NCI-H2107 (cell line): ENCODE measurements at places on chromosomes 11 and 22.

- DNase-seq = no peak
Observed at GRCh38 chr11:111916768-111917167, 1.9 kb upstream of the C11orf52 start.

DNA sequence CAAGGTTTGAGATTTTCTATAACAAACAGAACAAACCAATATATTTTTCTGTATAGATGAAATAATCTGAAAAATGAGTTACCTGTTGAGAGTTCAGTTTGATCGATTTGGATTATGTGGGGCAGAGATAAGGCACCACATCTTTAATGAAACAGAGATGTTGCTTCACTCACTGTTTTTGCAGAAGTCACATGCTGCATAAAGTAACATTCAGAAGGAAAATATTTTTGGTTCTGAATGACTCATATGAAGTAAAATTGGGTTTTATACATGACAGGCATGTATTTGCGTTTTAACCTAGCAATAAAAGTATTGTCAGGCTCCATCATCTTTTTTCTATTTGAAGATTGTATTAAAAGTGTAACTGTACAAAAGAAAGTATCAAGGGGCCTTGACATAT lies 77.8 kb downstream of the BBOX1 start:
- DNase-seq = no peak

GRCh38 chr22:18968011-18968749 lies 32.1 kb upstream of the PRODH start:
- no peak for DNase-seq

DNA sequence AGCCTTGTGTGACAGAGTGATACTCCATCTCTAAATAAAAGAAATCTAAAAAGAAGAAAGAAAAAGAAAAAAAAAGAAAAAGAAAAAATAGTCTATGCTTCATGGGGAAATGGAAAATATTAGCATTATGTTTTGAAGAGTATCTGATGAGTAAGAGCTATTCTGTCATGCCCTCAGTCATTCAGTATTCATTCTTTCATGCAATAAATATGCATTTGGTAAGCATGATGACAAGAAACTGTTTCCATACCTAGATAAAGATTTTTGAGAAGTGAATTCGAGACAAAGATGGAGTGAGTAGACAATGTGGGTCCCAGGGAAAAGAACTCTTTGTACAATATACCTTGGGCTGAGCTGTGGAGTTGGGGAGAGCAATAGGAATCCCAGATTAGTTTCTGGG lies 6.2 kb upstream of the IFTAP start:
- no peak for DNase-seq

- no peak for DNase-seq
Observed at GRCh38 chr22:17370766-17371432, 1.6 kb downstream of the CECR2 start.

- no peak for DNase-seq
Observed at GRCh38 chr11:34915136-34916014, 804 bp downstream of the APIP start.

DNA sequence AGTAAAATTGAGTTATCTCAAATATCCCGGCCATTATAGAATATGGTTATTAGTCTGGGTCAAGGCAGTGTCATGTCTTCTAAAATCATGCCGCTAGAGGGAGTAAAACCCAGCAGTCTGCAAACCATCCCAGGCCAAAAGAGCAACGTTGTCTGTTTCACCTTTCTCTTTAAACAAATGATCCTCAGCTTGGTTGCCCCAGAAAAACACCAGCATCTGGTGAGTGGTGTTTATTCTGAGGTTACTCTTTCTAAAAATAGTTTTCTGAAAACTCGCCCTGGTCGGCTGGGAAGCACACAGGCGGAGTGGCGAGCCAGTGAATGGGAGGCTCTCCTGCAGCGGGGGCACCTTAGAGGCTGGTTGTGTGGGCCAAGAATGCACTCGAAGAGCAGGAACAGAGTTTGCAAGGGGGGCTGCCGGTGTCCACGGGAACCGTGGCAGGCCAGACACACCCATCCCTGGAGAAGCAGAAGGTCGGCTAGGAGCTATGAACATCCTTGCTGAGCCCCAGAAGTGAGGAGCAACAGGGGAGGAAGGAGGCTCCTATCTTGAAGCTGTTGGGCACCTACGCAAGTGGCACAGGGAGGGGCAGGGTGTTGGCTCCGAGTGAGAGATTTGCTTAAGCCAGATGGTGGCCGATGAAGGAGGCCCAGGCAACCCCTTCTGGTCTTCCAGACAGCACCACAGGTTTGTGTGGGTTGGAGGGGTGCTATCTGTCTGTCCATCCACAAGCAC lies 297.1 kb downstream of the ETS1 start:
- peak; percentile 13 for DNase-seq

DNA sequence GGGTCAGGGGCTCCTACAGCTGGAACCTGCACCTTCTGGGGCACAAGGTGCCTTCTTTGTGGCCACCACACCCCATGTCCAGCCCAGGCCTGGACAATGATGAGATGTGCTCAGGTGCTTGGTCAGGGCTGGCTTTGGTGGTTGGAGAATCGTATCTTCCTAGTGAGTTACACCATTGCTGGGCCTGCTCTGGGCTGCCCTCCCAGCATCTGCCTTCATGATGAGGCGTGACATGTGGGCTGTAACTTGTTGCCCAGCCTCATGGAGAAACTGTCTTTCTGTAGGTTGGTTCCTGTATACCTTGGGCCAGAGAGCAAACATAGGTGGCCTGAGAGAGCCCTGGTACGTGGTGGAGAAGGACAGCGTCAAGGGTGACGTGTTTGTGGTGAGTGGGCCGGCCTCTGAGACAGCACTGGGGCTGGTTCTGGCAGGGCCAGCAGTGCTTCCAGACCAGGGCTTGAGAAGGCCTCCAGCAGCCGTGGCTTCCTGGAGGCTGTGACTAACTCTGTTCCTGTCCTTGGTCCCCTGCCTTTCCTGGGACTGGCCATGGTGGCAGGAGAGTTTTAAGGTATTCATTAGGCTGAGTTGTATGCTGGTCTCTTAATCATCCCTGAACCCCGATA lies 18.1 kb downstream of the TRMU start:
- no peak for DNase-seq

GRCh38 chr11:27518518-27518917 lies 11.9 kb upstream of the LIN7C start:
- DNase-seq = no peak

DNA sequence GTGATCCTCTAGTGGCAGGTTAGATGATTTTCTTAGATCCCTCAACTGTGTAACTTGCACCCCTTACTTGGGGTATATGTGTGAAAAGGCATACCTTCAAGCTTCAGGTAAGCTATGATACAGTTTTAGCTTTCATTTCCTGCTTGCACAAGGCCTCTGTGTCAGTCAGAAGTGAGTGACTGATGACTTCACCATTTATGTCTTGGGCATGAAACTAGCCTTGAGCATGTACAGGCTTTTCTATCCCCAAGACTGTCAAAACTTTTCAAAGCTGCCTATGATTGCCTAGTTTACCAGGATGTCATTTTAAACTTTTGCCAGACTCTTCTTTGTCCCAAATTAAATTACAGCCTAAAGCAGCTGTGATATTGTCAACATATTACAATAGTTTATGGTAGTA lies 286.1 kb upstream of the CNTN5 start:
- no peak for DNase-seq

- DNase-seq = no peak
Observed at GRCh38 chr11:102225689-102226568, 91.4 kb upstream of the BIRC3 start.

DNA sequence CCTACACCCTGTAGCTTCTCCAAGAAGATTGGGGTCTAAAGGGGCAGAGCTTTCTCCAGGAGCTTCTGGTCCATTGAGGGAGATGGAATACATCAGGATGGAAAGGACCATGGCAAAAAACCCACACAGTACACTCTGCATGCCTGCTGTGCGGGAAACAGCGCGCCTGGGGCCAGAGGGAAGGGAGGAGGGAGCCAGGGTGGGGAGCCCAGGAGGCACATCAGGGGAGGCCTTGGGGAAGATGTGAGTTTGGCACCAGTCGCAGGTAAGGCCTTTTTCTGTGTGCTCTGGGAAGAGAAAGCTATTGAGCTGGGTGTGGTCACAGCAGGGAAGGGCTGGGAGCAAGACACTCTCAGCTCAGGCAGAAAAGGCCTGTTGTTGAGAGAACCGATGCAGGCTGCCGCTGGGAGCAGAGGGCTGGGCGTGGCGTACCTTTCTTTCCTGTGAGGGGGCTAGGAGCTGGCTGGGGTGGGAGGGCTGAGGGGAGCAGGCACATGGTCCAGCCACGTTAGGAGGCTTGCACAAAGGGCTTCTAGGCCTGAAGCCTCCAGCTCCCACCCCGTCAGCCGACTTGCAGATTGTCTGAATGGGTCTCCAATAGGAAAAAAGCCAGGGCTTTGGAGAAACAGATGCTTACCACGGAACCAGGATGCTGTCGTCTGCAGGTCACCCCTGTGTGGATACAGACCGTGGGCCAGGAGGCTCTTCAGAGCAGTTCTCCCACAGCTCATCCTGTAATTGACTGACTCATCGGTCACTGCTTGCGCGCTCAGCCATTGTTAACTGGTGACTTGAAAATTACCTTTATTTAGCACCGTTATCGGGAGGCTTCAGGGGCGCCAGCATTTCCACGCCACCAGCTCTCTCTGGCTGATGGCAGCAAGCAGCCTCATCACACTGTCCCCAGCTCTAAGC lies 237.3 kb downstream of the ST3GAL4 start:
- peak; percentile 33 for DNase-seq

DNA sequence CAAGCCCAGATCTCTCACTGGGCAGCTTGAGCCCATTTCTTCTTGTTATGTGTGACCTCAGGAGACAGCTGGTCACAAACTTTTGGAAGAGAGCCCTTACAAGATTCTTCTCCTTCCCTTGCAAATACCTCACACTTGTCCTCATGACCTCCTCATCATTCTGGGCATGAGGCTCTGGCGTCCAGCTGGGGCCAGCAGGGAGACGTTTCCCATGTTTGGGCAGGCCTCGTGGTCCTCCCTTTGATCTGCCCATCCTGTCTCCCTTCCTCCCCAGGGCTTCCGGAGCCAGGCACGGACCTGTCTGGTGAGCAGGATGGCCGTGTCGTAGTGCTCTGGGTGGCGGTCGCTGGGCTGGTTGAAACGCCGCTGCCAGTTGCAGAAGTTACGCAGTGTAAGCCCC lies 9.7 kb downstream of the ADAMTS8 start:
- no peak for DNase-seq

DNA sequence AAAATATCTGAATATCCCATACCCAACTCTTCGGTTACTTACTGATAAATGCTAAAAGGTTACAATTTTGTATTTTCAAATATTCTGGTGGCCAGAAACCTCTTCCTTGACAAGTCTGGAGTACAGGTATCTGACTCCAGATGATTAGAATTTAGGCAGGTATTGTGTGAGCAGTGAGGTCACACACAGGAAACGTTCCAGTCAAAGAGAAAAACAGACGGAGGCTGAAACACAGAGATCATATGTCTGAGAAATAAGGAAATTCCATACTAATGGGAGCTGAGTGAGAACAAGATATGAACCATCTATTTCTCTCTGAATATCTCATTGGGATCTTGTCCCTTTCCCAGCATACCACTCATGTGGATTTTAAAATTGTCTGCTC lies 89.4 kb upstream of the IGLL5 start:
- DNase-seq = no peak

DNA sequence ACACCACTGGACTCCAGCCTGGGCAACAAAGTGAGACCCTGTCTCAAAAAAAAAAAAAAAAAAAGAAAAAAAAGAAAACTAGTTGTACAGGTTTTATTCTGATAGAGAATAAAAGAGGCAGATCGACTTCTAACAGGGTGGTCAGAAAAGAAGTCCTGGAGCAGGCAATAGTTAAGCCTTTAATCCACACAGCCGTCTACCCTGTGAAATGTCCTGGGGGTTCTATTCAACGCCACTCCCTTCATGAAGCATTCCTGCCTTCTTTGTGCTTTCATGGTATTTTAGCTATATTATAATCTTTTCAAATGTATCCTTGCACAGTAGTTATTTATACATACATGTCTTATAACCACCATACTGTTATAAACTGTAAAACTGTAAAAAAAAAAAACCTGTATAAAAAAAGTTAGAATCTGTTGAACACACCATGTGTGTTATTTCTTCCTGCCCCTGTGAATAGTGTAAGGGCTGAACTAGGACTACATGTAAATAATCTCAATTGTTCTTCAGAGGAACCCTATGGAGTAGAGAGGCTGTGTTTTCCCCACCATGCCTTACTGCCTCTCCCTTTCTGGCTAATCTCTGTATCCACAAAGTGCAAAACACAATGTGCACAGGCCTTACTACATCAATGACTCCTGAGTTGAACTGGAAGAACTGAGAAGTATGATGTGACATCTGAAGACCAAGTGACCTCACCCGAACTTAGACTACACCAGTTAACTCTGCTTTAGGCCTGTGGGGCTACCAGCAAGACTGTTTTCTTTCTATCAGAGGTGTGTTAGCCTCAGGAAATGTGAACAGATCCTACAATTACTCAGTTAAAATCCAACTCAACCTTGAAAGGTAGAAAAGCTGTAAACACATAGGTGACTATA lies 25.3 kb downstream of the PRCP start:
- DNase-seq = no peak

GRCh38 chr11:20518323-20518834 lies 81.0 kb upstream of the SLC6A5 start:
- no peak for DNase-seq

DNA sequence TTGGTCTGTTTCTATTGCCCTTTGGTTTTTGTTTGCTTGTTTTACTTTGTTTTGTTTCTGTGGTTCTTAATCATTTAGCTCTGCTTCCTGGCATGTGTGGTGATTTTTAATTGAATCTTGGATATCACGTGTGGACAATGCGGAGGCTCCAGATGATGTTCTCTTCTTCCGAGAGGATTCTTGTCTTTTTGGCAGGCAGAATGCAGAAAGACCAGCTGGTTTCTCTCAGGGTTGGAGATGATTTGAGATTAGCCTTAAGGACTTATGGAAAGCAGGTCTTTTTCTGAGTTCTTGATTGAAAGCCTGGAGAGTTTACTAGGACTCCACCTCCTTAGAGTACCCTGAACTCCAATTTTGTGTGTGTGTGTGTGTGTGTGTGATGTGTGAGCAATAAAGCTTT lies 21.0 kb upstream of the ANO1 start:
- DNase-seq = no peak

DNA sequence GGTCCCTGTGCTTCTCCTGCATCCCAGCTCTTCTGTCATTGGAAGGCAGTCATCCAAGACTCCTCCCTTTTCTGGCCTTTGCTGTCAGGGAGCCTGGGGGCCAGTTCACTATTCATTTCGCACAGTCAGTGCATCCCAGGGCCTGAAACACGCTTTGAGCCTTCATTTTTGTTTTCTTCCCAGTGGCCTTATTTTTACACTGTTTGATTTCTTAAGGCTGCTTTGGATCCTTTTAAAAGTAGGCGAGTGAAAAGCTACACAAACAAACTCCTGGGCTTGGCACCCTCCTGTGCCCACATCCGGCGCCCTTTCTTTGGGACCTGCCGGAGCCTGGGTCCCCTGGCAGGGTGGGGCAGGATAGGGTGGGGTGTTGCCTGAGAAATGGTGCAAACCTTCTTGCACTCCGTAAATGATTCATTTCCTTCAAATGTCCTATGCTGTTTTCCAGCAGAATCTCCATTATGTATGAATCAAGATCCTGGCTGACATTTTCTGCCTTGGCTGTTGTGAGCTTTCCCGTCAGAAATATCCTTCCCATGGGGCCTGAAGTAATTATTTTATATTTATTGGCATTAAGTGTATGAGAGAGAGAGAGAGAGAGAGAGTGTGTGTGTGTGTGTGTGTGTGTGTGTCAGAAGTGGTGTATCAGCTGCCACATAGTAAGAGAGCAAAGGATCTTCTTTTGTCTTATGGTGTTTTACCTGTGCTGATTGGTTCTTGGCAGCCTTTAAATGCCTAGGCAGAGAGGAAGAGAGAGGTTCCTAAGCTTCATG lies 45.6 kb downstream of the BCR start:
- DNase-seq = no peak
